ENCODE measurements at places on chromosomes 6 and 20.

DNA sequence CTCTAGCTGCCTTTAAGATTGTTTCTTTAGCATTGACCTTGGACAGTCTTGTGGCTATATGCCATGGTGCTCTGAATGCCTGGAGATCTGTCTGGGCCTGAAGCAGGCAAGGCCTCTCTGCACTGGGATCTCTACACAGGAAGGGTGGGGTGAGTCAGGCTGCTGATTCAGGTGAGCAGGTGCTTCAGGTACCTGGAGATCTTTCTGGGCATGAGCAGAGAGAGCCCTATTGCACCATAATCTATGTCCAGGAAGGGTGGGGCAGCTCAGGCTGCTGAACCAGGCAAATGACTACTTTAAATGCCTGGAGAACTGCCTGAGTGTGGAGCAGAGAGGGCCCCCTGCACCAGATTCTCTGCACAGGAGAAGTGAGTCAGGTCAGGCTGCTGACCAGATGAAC is 94.5 kb downstream of the TPBG start:
- DNase-seq = no peak

DNA sequence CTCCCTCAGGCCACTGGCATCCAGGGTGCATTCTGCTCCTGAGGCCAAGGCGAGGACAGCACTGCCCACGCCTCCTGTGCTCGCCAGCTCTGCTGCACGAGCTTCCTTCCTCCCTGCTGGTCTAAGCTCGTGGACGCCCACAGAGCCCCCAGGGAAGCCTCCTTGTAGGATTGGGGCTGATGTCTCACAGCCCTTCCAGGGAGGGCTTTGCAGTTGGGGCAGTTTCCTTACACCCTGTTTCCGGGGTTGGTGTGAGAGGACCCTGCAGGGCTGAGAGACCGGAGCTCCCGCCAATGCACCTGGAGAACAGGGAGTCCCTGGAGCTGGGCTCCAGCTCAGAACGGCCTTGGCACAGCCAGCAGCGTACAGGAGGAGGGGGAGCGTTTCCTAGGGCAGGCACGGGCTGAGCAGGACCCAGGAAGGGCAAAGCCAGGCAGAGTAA is 172.4 kb upstream of the PDE10A start:
- DNase-seq = no peak

GRCh38 chr6:165986914-165987482 is 180.7 kb downstream of the TBXT start:
- DNase-seq = no peak

- DNase-seq = no peak
These were observed 22.7 kb downstream of the THEMIS start for GRCh38 chr6:127878115-127878514.

GRCh38 chr20:56698749-56699148 is 69.6 kb downstream of the TFAP2C start:
- no peak for DNase-seq

- DNase-seq = no peak
These were observed 27.9 kb upstream of the KIF6 start for GRCh38 chr6:39752835-39753724.

DNA sequence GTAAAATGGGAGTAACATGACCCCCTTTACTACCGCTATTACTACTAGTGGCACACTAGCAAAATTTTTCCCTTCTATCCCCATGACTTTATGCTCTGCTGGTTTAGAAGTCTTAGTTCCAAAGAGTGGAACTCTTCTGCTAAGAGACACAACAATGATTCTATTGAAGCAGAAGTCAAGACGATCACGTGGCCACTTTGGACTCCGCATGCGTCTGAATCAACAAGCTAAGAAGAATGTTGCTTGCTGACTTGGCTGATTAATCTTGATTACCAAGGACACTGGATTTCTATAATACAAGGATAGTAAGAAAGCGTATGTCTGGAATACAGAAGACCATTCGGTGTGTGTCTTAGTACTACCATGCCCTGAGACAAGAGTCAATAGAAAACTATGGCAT is 244.7 kb upstream of the BTBD3 start:
- no peak for DNase-seq

DNA sequence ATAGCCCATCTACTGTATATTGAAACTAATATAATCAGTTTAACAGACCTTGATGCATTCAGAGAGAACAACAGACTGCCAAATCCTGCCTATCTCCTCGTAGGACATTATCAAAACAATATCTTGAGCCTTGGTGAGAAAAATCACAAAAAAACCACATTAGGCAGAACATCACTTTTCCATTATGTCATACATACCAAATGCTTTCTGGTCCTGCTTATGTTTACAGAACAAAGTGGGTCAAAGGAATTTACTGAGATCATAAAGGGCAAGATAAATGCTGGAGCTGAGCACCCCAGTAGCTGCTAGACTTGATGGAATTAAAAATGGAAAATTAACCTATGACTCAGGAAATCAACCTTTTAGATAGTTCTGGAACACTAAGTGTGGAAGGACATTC is 195.3 kb upstream of the KCNK16 start:
- DNase-seq = no peak

- DNase-seq = no peak
These were observed 27.7 kb downstream of the PHF3 start for GRCh38 chr6:63663147-63663955.

GRCh38 chr6:31686483-31686882 is 5.6 kb upstream of the LY6G5C start:
- no peak for DNase-seq
